Activated CD4-positive, alpha-beta T cell treated with anti-CD3 and anti-CD28 coated beads for 24 hours (primary cell): ENCODE measurements at places on chromosomes 7 and 10.

DNA sequence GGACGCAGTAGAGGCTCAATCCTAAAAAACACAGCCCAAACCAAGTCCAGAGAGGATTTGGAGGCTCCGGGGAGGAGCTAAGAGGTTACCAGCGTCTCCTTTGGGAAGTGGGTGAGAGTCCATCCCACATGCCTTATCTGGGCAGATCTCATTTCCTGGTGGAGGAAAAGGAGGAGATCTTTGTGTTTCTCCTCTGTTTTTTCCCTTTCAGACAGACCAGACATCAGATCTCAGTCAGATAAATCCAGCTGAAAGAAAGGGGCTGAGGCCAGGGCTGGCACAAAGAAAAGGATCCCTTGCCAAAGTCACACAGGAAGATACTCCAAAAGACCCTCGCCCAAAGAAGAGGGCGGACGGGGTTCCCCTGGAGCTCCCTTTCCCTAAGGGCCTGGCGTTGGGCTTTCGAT lies 58.3 kb upstream of the COMTD1 start:
- no peak for DNase-seq

DNA sequence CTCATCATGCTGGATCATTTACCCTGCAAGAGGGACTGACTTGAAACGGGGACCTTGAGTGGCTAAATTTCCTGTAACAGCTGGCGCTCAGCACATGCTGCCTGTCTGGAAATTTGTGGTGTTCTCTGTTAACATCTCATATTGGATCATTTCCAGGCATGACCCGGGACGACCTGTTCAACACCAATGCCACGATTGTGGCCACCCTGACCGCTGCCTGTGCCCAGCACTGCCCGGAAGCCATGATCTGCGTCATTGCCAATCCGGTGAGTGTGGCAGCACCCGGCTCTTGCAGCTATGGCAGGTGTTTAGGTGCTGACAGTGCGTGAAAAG lies 9.9 kb downstream of the MDH2 start:
- no peak for DNase-seq

- no peak for DNase-seq
Observed at GRCh38 chr7:71236230-71237105, 104.5 kb downstream of the GALNT17 start.

GRCh38 chr7:47392241-47392759 lies 189.6 kb downstream of the TNS3 start:
- DNase-seq, result no peak

- no peak for DNase-seq
Observed at GRCh38 chr10:21724020-21724589, 190.1 kb downstream of the MLLT10 start.

GRCh38 chr7:150363370-150363769 lies 5.3 kb upstream of the REPIN1 start:
- no peak for DNase-seq

- DNase-seq, result no peak
Observed at GRCh38 chr10:44581996-44582395, 197.1 kb upstream of the CXCL12 start.

DNA sequence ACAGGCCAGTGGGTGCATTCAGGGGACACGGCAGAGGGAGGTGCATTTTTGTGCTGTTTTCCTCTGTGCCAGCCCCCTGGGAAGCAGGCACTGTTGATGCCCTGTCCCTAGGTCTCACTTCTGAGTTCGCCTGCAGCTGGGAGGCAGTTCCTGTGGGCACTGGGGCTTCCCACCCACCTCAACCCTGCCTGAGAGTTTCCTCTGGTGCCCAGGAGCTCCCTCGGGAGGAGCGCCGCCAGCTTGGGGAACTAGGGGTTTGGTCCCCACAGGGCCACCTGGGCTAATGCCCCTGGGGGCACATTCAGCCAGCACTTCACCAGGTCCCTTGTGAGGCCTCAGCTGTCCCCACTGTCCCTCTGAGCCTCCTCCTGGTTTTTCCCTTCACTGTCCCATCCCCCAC lies 178.2 kb upstream of the RHEB start:
- no peak for DNase-seq

GRCh38 chr7:80711531-80711930 lies 73.1 kb downstream of the CD36 start:
- no peak for DNase-seq

DNA sequence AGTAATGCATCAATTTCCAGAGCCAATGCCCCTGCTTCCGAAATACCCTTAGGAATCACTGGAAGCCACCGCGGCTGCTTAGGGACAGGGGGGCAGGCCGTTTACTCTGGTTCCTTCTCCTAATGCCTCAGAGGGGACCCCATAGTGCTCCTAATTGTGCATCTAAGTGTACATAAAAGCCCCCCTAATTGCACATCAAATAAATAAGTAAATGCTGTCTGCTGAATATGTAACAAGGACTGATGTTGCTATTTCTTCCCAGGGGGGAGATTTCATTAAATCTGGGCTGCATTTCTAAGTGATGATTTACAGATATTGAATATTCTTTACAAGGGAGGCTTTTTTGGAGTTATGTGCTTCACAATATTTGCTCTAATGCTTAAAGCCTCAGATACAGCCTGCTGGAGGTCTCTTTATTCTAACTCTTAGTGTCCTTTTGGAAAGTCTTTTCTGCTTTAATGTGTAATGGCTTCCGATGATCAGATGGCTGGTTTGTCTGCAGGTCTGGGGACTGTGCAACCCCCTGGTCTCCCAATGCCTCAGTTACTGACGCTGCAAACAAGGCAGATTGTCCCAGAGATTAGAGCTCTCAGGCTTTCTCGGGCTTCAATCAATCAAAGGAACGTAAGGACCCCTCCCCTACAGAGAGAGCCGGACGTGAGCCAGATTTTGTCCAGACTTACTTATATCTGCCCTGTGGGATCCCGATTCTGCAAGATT lies 143.0 kb downstream of the PRPF18 start:
- no peak for DNase-seq

DNA sequence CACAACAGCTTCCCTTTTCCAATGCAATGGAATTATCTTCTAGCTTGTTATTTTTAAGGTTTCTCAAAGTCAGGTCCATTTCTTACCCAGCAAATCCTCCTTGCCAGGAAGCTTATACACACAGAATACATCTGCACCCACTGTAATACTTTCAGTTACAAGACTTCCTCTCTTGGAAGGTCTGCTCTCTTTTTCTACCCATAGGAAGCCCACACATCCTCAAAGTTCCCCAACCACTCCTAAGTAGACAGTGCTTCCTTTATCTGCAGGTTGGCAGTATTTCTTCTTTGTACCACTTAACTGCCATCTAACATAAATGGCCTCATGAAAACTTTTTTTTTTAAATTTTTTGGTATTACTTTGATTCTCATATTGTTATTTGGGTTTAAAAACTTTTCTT lies 155.6 kb downstream of the TAX1BP1 start:
- no peak for DNase-seq

DNA sequence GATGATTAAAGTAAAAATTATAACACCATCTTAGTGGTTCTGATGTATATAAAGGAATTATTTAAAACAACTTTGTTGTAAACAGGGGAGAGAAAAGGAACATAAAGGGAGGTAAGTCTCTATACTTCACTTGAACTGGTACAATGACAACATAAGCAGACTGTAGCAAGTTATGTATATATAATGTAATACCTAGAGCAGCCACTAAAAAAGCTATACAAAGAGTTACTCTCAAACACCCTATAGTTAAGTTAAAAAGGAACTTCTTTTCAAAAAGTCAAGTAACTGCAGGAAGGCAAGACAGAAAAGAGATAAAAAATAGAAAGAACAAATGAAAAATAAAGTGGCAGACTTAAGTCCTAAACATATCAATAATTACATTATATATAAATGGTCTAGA lies 82.3 kb downstream of the ZNF503 start:
- no peak for DNase-seq

GRCh38 chr10:3429676-3430075 lies 257.1 kb upstream of the PITRM1 start:
- no peak for DNase-seq

GRCh38 chr10:122849900-122850605 lies 4.4 kb upstream of the CUZD1 start:
- DNase-seq, result no peak

- DNase-seq, result no peak
Observed at GRCh38 chr7:129522088-129522970, 20.0 kb downstream of the SMKR1 start.

GRCh38 chr7:67518580-67518979 lies 521.9 kb downstream of the TYW1 start:
- DNase-seq, result no peak

- no peak for DNase-seq
Observed at GRCh38 chr7:92150450-92151017, 16.3 kb upstream of the CYP51A1 start.

DNA sequence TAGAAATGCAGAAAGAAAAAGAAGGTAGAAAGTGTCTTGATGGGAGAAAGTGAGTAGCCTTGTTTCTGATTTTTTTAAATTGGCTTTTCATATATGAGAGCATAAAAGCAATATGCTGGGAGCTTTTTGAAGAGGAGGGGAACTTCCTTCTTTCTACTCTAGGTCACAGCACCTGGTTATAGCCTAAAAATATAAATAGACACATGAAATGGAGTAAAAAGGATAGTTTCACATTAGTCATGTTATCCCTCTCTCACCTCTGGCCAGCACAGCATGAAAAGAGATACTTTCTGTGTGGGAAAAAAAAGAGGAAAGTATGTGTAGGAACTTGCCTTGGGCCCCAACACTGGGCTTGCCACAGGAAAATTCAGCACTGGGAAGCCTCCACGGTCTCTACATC lies 292.2 kb upstream of the ZWINT start:
- DNase-seq, result no peak

DNA sequence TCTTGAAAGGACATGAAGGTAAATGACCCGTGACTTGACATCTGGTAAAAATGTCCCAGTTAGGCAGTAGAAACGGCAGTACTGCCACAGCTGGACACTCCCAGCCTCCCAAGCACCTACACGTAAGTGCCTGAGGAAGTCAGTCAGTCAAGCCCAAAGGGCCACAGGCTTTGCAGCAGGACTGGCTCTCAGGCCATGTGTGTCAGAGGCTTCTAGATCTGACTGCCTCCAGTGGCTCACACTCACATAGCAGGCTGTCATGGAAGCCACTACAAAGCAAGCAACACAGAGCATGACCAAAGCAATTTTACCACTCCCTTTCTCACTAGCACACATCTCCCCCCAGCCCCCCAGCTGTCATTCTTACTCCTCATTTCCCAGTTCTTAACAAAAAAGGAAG lies 17.8 kb upstream of the CCNJ start:
- no peak for DNase-seq

- DNase-seq, result no peak
Observed at GRCh38 chr10:97752956-97753355, 16.0 kb downstream of the ZFYVE27 start.

GRCh38 chr10:75430000-75430763 lies 1.2 kb upstream of the LRMDA start:
- no peak for DNase-seq

- peak; percentile 68 for DNase-seq
Observed at GRCh38 chr10:13348216-13349017, at the start of gene SEPHS1. Gene SEPHS1 (minus strand): TSS chr10:13348293. CDS start chr10:13344950, 3,343 bp downstream.

GRCh38 chr7:46633630-46634240 lies 712.7 kb upstream of the IGFBP3 start:
- no peak for DNase-seq

- no peak for DNase-seq
Observed at GRCh38 chr7:108598914-108599580, 29.4 kb downstream of the DNAJB9 start.

DNA sequence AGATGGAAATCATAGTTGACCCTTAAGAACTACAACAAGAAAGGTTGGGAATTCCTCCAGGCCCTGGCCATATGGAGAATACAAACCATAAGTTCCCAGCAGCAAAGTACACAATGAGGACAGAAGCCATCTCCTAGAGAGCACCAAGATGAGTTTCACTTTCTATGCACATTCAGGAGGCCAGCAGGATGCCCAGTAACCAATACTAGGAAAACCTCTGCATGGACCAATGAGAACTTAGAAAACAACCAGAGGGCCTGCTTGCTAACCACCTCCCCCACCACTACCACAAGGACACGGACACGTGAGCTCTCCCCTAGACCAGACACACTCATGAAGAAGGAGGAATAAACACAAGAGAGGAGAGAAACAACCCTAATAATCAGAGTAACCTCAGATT lies 56.3 kb downstream of the IFIT5 start:
- DNase-seq, result no peak

- no peak for DNase-seq
Observed at GRCh38 chr10:89959433-89960110, 258.2 kb downstream of the KIF20B start.

DNA sequence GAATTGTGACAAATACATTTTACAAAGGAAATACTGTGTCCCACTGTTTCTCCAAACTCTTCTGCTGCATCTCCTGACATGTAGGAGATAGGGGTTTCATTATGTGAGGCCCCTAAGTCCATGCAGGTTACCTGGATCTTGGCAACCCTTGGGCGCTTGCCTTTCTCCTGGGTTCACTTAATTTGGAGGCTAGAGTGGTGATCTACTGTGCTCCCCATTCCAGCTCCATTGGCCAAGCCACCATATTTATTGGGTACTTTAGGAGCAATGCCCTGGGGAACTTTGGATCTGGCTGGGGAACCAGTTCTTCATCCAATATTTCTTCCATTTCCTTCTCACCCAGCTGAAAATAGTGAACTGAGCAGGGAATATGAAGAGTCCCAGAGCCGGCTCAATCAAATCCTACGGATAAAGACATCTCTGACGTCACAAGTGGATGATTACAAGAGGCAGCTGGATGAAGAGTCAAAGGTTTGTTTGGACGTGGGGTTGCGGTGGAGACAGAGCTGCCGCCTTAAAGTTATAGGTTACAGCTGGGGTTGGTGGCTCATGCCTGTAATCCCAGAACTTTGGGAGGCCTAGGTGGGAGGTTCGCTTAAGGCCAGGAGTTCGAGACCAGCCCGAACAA lies 18.5 kb downstream of the MYH16 start:
- DNase-seq, result no peak

DNA sequence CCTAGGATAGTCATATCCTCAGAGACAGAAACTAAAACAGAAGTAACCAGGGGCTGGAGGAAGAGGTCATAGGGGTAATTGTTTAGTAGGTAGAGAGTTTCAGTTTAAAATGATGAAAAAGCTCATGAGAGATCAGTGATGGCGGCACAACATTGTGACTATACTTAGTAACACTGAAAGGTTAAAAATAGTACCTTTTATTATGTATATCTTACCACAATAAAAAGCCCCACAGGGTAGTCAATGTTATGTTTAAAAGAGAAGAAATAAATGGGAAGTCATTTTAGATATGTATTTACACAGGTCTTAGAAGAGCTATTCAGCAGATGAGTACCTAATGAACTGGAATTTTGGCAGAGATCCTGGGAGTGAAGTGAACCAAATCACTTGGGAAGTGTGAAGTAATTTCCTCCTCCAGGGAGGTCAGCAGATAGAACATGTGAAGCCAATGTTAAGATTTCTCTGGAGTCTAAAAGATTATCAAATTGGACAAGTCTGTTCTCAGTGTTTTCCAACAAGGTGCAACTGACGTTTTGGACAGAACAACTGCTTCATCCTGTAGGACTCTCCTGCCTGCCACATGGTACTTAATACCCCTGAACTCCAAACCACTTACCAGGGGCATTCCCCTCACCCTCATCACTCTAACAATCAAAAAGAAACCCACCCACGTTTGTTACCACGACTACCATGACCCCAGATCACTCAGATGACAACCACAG lies 6.4 kb downstream of the CDCA7L start:
- peak; percentile 41 for DNase-seq

- DNase-seq, result no peak
Observed at GRCh38 chr7:27116031-27116961, 13.8 kb upstream of the HOXA2 start.
